ENCODE measurements at places on chromosomes 4 and X. TPM values are rescaled to one million over a fixed set of nuclear protein-coding genes. Genes with fewer than 3 reads are reported as not detected.
A peak's percentile ranks its signal among the peaks of the same experiment; 100 is the strongest.

GRCh38 chrX:105552395-105552794 is 269.9 kb upstream of the NRK start:
- H3K4me1 ChIP-seq: no peaks in the 10 kb centered on the region
- no peak for DNase-seq
- H3K36me3 ChIP-seq: no peaks in the 10 kb centered on the region
- H3K27me3 ChIP-seq: no peaks in the 10 kb centered on the region
- H3K4me3 ChIP-seq: no peak overlapping the region

DNA sequence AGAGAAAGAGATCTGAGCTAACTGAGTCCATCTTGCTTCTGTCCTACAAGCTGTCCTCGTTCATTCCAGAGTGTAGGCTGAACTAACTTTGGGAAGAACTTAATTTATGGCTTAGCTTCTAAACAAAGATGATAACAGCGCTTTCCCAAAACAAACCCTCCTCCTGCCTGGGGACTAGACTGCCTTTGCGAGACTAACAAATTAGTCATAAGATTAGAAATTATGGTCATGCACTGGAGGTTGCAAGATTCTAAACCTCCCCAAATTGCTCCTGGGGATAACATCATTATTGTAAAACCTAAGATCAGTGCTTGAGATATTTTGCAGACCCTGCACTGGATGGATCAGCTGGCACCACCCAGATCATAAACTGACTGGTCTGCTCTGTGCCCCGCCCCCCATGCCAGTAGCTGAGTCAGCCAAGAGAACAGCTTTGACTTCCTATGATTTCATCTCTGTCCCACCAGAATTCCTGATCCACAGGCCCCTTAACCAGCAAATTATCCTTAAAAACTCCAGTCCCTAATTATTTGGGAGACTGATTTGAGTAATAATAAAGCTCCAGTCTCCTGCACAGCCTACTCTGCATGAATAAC is 883.3 kb downstream of the TRIML1 start:
- no peak for DNase-seq
- no peaks in the 10 kb centered on the region for H3K36me3 ChIP-seq
- H3K4me3 ChIP-seq: no peak overlapping the region
- no peaks in the 10 kb centered on the region for H3K27me3 ChIP-seq
- no peaks in the 10 kb centered on the region for H3K4me1 ChIP-seq

- no peaks in the 10 kb centered on the region for H3K4me1 ChIP-seq
- H3K36me3 ChIP-seq: no peaks in the 10 kb centered on the region
- peak; percentile 10 for DNase-seq
- H3K27ac ChIP-seq: peak overlapping the region; percentile 47
- no peaks in the 10 kb centered on the region for H3K27me3 ChIP-seq
Observed at GRCh38 chr4:3041192-3042142, 32.9 kb downstream of the HTT-AS start.

DNA sequence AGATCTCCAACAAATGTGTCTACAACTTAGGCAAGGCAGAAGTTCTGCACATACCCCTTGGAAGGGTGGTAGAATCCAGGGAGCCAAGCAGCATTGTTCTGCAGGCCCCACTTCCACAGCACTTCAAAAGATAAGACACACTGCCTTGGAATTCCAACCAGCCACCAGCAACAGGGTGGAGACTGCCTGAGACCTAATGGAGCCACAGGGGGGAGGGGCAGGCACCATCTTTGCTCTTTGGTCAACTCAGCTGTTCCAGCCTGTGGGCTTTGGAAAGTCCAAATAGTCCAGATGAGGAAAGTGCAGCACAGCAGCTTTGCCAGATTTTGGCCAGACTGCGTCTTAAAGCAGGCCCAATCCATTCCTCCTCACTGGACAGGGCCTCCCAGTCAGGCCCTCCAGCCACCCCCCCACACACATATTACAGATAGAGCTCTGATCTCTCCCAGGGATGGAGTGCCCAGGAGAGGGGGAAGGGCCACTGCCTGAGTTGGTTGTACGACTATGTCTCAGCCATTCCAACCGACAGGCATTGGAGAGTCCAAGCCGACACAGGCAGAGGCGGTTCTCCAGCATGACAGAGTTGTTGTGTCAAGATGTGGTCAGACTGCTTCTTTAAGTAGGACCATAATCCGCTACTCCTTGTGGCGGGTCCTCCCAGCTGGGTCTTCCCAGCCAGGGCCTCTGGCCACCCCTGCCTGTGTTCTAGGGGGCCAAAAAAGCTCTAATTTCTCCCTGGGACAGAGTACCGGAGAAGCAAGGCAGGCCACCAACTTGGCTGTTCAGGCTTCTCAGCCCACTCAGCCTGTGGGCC is 42.5 kb upstream of the ANTXR2 start:
- no peak overlapping the region for H3K27ac ChIP-seq
- no peak overlapping the region for H3K4me3 ChIP-seq
- DNase-seq: no peak
- no peaks in the 10 kb centered on the region for H3K36me3 ChIP-seq
- H3K4me1 ChIP-seq: no peaks in the 10 kb centered on the region
- H3K27me3 ChIP-seq: no peaks in the 10 kb centered on the region

Gene NPY2R
- not detected for total RNA-seq

- DNase-seq: no peak
- no peaks in the 10 kb centered on the region for H3K36me3 ChIP-seq
- H3K27me3 ChIP-seq: no peaks in the 10 kb centered on the region
Observed at GRCh38 chr4:21320034-21320433, 619.8 kb downstream of the PACRGL start.

- no peaks in the 10 kb centered on the region for H3K4me1 ChIP-seq
- H3K27me3 ChIP-seq: no peaks in the 10 kb centered on the region
- no peaks in the 10 kb centered on the region for H3K36me3 ChIP-seq
- H3K4me3 ChIP-seq: no peak overlapping the region
- H3K27ac ChIP-seq: no peak overlapping the region
- DNase-seq: no peak
Observed at GRCh38 chrX:36336751-36337150, 417.2 kb downstream of the CFAP47 start.

GRCh38 chrX:35726176-35726575 is 72.0 kb upstream of the MAGEB16 start:
- H3K27me3 ChIP-seq: no peaks in the 10 kb centered on the region
- no peaks in the 10 kb centered on the region for H3K36me3 ChIP-seq
- no peak for DNase-seq
- no peaks in the 10 kb centered on the region for H3K4me1 ChIP-seq
- H3K4me3 ChIP-seq: no peak overlapping the region

- no peaks in the 10 kb centered on the region for H3K36me3 ChIP-seq
- no peak for DNase-seq
- H3K4me3 ChIP-seq: no peak overlapping the region
- no peaks in the 10 kb centered on the region for H3K4me1 ChIP-seq
Observed at GRCh38 chrX:47579537-47579936, 2.7 kb upstream of the TIMP1 start.

DNA sequence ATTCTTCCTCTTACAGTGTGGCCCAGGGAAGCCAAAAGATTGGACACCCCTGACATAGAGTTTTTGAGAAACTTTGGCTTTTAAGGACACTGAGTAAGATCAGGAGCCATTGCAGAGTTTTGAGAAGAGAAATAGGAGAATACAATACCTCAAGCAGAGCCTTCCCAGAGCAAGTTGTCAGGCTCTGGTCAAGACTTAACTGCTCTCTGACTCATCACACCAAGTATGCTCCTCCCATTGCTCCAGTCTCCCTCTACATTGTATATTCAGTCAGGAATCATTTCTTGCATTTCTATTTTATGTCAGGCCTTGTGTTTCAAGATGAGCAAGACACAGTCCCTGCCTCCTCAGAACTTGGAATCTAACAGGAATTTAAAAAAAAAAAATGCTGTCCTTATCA is 176.4 kb upstream of the FMR1 start:
- no peaks in the 10 kb centered on the region for H3K4me1 ChIP-seq
- H3K27me3 ChIP-seq: no peaks in the 10 kb centered on the region
- no peaks in the 10 kb centered on the region for H3K36me3 ChIP-seq
- no peak overlapping the region for H3K4me3 ChIP-seq
- DNase-seq: no peak
- no peak overlapping the region for H3K27ac ChIP-seq

- no peak overlapping the region for H3K27ac ChIP-seq
- H3K4me1 ChIP-seq: no peaks in the 10 kb centered on the region
- no peaks in the 10 kb centered on the region for H3K36me3 ChIP-seq
Observed at GRCh38 chrX:118655561-118656246, 71.7 kb upstream of the IL13RA1 start.

Gene RAI2
- total RNA-seq: 19.1 TPM

DNA sequence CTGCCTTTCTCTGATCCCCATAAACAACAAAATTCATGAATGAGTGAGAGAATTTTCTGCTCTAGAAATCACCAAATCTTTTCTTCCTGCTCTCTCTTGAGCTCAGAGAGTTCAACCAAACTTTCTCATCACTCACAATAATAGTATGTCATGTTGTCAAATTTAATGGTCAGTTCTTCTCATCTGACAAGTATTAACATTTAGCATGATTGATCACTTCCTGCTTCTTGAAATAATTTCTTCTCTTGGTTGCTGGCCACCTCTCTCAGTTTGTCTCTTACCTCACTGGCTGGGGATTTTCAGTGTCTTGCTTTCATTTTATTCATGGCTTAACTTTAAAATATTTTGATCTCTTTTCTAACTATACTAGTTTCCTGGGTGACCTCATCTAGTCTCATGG is 25.5 kb upstream of the FGF5 start:
- no peak overlapping the region for H3K4me3 ChIP-seq
- no peak overlapping the region for H3K27ac ChIP-seq
- no peaks in the 10 kb centered on the region for H3K4me1 ChIP-seq
- H3K27me3 ChIP-seq: no peaks in the 10 kb centered on the region
- H3K36me3 ChIP-seq: no peaks in the 10 kb centered on the region

DNA sequence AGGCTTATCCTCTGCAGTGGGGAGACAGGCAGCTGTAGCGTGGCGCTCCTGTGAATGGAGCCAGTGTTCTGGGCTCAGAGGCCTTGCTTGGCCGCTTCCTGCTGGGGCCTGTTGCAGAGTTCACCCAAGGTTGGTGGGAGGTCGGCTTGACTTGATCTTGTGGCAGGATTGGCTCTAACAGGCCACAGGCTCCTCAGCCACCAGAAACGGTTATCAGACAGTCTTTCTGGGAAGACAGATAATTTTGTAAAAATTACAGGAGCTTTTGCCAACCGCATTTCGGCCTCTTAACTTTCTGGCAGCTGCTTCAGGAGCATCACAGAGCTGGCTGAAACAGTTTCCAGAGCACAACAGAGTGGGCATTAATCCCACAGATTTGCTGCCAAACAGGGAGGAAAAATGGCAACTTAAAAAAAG is 66.4 kb downstream of the DIPK2B start:
- no peak overlapping the region for H3K27ac ChIP-seq
- no peaks in the 10 kb centered on the region for H3K36me3 ChIP-seq
- no peaks in the 10 kb centered on the region for H3K4me1 ChIP-seq
- no peaks in the 10 kb centered on the region for H3K27me3 ChIP-seq
- no peak for DNase-seq

GRCh38 chr4:35772291-35772690 is 472.0 kb downstream of the ARAP2 start:
- no peak overlapping the region for H3K27ac ChIP-seq
- no peak for DNase-seq
- H3K27me3 ChIP-seq: no peaks in the 10 kb centered on the region
- no peaks in the 10 kb centered on the region for H3K4me1 ChIP-seq
- no peaks in the 10 kb centered on the region for H3K36me3 ChIP-seq

DNA sequence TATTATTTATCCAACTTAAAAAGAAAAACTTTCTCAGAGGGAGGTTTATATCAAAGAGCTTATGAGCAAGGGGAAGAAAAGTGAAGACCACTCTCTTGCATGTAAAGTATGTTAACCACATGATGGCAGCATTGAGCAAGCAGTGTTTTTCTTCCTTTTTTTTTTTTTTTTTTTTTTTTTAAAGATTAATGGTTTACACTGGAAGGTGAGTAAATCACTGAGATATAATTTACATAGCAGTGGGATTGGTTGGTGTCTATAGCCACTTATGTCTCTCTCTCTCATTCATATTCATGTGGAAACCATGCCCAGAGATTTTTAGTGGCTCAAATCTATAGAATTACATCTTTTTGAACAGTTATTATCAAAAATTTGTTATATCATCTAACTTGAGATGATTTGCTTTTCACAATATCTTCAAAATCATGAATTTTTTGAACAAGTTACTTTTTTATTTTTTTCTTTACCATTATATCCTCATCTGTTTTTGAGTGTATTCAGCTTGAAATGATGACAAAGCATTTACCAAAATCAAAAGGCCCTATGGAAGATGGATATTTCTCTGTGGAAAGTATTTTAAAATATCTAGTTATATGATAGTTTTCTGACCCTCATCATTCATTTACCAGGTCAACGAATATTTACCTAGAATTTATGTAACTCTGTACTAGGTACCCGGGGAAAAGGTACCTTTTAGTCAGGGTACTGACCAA is 31.6 kb downstream of the MTHFD2L start:
- no peaks in the 10 kb centered on the region for H3K4me1 ChIP-seq

GRCh38 chr4:161101881-161102280 is 1061.9 kb downstream of the FSTL5 start:
- H3K36me3 ChIP-seq: no peaks in the 10 kb centered on the region
- H3K27me3 ChIP-seq: no peaks in the 10 kb centered on the region
- H3K4me1 ChIP-seq: no peaks in the 10 kb centered on the region
- no peak overlapping the region for H3K27ac ChIP-seq
- H3K4me3 ChIP-seq: no peak overlapping the region

GRCh38 chr4:176360446-176360845 is 40.7 kb downstream of the SPCS3 start:
- DNase-seq: no peak
- H3K27ac ChIP-seq: no peak overlapping the region
- no peaks in the 10 kb centered on the region for H3K27me3 ChIP-seq
- no peaks in the 10 kb centered on the region for H3K36me3 ChIP-seq
- H3K4me3 ChIP-seq: no peak overlapping the region
- no peaks in the 10 kb centered on the region for H3K4me1 ChIP-seq

- peak; percentile 32 for DNase-seq
- peak overlapping the region; percentile 61 for H3K4me3 ChIP-seq
- H3K4me1 ChIP-seq: no peaks in the 10 kb centered on the region
- H3K27me3 ChIP-seq: no peaks in the 10 kb centered on the region
- no peaks in the 10 kb centered on the region for H3K36me3 ChIP-seq
- H3K27ac ChIP-seq: peak overlapping the region; percentile 76
Observed at GRCh38 chr4:127781300-127782024, 660 bp upstream of the HSPA4L start.

Gene ETNPPL
- not detected for total RNA-seq

- H3K27me3 ChIP-seq: no peaks in the 10 kb centered on the region
- no peak overlapping the region for H3K27ac ChIP-seq
- H3K4me3 ChIP-seq: no peak overlapping the region
- no peaks in the 10 kb centered on the region for H3K36me3 ChIP-seq
Observed at GRCh38 chrX:143363419-143363818, 153.9 kb downstream of the SPANXN3 start.

Gene WDR45
- 67.8 TPM for total RNA-seq
